ENCODE measurements at places on chromosomes 1 and 21.
A peak's percentile ranks its signal among the peaks of the same experiment; 100 is the strongest.

DNA sequence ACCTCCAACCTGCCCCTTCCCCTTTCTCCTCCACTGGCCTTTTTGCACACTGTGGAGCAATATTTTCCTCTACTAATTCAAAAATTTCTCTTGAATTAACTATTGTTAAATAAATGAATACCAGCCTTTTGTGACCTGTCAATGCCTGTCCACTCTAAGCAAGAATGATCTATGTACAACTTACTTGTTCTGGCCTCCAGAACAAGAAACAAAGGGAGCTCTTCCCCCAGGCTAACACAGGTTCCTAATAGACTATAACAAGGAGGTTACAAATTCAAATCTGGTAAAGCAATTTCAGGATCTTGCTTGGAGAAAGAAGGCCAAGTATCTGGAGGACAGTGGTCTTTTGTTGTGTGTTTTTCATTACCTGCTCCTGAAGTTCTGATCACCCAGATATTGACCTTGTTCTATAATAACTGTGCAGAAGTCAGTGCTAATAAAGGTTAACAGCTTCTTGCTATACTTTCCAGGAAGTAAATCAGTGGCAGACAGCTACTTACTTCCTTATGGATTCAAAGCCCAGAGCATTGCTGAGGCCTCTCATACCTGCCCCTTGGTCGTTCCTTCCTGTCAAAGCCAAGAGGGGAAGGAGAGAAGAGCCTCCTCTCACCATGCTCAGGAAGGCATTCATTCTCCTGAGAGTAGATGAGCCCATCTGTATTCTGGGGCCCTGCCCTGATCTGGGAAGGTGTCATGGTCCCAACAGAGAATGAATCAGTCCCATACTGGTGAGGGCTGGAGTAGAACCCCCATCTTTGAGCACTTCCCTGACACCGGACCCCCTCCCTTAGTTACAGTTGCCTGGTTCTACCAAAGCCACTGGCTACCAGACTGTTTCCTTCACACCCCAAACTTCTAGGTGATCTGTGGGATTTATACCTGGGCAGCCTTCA, 56.8 kb downstream of the DESI2 start:
- no peak for DNase-seq

GRCh38 chr1:121459235-121459634, 274.5 kb downstream of the SRGAP2C start:
- DNase-seq: no peak

DNA sequence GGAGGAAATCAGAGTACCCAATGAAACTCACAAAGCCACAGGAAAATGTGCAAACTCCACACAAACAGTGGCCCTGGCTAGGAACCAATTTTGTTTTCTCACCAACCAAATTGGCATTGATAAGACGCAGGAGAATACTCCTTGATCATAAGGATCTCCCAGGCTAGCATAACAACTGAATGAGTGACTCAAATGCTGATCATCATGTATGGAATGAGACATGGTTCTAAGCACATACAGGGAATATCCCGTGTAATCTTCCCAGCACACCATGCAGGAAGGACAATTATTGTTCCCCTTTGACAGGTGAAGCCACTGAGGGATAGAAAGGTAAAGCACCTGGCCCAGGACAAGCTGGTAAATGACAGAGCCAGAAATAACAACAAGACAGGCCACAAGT, 180.0 kb upstream of the DUSP10 start:
- DNase-seq: no peak

DNA sequence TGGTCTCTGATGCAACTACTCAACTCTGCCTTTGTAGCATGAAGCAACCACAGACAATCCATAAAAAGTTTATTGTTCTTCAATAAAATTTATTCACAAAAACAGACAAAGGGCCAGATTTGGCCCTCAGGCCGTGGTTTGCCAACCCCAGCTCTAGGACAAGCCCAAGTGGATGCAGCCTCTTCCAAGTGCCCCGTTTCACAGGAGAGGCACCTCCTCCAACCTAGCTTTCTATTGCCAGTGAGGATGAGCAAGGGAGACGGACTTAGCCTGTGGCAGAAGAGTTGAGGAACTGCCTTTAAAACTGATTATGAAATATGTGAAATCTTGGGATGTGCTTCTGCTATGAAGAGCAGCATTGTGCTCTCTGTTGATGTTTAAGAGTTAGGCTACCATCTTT, 105.4 kb downstream of the PSMG1 start:
- no peak for DNase-seq

DNA sequence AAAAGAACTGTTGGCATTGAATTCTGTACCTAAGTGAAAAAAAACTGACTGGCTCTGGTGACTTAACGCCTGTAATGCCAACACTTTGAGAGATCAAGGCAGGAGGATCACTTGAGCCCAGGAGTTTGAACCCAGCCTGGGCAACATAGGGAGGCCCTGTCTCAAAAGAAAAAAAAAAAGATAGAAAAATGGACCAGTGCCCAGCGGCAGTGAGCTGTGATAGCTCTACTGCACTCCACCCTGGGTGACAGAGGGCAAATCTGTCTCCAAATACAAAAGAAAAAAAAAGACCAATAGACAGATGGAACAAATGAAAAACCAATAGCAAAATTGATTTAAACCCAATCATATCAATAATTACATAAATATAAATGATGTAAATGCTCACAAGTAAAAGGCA, 674 bp upstream of the AKR7A3 start:
- no peak for DNase-seq

GRCh38 chr1:231612393-231613089, 14.0 kb upstream of the DISC1 start:
- DNase-seq: no peak

- no peak for DNase-seq
These were observed 4.9 kb downstream of the CAMK2N1 start for GRCh38 chr1:20480951-20481617.

DNA sequence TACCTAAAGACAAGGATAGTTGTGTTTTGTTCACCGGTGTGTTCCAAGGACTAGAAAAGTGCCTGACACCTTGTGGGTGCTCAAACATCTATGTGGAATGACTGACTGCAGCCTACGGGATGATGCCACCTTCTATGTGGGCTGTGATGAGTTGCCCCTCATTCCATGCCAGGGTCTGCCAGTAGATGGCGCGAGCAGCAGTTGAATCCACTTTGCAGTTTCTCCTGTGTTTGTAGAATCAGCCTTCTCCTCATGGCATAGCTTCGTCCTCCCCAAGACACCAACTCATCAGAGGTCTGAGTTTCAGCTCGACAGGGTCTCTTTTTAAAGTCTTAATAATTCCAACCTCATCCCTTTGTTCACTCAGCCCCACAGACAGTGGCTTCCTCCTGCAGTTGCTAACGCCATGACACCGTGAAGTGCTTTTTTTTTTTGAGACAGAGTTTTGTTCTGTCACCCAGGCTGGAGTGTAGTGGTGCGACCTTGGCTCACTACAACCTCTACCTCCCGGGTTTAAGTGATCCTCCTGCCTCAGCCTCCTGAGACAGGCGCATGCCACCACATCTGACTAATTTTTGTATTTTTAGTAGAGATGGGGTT, 133.7 kb downstream of the CAPN8 start:
- DNase-seq: peak; percentile 42

GRCh38 chr21:38675182-38675824, 130.4 kb upstream of the ETS2 start:
- DNase-seq: no peak

GRCh38 chr1:160640359-160641123, 6.3 kb downstream of the SLAMF1 start:
- DNase-seq: no peak

DNA sequence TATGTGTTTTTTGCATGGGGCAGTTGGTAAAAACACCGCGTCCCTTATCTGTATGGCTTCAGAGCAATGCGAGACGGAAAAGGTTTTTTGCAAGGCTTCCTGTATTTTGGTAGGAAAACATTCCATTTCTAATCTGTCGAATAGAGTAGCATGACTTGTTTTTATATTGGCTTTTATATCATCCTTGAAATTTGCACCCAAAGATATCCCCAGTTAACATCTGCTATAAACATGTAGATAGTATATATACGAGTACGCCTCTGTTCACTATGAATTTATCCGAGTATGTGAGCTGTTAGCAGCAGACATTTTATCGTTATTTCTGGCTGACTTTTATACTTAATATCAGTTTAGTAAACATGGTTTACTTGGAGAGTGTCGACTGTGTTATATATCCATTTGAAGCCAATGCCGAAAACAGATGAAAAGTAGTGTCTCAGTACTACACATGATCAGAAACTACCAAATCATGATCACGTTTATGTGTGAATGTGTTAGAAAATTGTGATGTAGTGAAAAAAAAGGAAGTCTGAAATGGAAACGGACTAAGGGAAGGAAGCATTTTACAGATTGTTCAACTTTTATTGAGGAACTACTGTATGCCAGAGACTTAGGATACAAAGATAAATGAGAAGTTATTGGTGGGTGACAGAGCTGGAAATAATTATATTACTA, 1.0 kb downstream of the LEPR start:
- no peak for DNase-seq

- no peak for DNase-seq
These were observed 45.4 kb upstream of the LRP8 start for GRCh38 chr1:53373246-53373645.

GRCh38 chr1:179586107-179586823, 5.4 kb upstream of the TDRD5 start:
- DNase-seq: peak; percentile 36

DNA sequence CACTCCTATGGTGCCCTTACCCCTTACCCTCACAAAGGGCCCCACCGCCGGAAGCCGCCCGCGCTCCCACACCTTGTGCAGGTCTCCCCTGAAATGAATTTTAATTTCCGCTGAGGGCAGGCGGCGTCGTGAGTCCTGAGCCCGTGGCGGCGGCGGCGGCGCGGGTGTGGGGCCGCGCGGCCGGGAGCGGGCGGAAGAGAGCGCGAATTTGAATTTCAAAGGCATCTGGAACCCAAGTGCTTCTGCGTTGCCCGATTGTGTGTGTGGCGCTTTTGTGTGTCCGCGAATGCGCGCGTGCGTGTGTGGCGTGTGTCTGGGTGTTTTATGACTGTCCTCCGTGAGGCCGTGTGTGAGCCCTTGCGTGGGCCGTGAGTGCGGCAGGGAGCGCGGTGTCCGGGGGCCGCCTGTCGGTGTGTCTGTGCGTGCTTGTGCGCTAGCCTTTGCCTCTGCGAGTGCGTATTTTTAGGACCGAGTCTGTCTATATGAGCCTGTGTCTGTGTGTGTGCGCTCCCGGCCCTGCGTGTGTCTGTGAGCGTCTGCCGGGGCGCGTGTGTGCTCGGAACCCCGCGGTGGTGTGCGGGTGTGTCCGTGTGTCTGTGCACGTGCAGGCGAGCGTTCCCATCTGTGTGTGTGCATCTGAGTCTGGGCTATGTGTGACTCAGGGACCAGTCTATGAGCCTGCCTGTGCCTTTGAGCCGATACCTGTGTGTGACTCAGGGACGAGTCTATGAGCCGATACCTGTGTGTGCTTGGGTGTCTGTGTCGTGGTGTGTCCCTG, 7.9 kb upstream of the ADGRB2 start:
- DNase-seq: no peak

DNA sequence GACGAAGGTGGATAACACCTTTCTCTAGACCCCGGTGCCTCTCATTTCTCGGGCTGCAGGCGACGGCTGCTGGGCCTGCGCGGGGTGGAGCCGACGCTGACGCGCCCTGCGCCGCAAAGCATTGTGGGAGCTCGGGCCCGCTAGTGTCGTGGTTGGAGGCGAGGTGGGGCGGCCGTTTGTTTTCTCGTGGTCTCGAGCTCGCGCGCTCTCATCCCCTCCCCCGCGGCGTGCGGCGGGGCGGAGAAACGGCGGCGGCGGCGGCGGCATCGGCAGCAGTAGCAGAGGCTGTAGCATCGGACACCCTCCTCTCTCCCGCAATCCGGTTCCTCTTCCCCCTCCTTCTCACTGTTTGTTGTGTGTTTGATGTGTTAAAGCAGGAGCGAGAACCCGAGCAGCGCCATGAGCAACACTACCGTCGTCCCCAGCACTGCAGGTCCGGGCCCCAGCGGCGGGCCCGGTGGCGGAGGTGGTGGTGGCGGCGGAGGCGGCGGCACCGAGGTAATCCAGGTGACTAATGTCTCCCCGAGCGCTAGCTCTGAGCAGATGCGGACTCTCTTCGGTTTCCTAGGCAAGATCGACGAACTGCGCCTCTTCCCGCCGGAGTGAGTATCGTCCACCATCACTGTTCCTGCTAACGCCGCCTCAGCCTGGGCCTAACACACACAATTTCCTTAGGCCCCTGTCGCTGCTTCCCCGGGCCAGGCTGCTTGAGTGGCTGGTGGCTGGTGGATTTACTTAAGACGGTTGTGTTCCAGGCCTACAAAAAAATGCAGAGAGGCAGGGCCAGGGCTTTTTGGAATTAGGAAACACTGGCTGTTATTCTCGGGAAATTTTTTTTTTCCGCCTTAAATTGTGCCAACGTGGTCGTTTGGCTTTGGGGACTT, at the start of gene SRSF11:
SRSF11 (plus strand) TSS at position 143 of the 884 bp plus-strand sequence; CDS start at position 400, 257 bp downstream.
- DNase-seq: peak; percentile 95

DNA sequence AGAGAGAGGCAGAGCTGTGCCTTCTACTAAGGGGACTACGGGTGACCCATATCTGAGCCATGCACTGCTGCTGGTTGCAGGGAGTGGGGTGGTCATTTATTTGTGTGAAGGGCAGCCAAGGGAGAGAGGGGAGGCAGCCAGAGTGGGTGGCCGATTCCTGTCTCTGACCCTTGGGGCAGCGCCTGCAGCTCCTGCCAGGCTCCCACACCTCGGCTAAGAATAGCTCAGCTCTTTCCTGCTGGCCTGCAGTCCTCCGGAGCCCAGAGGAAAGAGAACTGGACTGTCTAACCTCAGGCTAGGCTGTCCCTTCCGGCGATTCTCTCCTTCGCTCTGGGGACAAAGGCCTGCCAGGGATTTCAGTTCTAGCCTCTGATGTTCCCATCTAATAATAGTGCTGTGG, 11.6 kb upstream of the CD34 start:
- DNase-seq: no peak

DNA sequence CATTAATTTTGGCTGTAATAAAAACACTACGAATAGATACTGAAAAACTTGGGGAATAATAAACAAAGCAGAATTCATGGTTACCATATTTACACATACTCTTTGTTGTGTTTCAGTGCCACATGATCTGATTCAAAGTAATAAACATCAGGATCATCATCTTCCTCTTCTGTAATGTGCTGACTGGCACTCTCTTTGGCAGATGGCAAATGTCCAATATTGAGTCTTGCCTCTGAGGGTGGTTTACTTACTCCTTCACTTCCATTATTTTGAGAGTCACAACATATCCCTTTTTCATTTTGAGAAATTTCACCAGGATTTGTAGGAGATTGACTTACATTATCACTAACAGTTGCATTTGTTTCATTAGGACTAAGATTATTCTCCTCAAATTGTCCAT, 50.7 kb downstream of the ZZZ3 start:
- no peak for DNase-seq

GRCh38 chr1:201568859-201569294, 29.9 kb downstream of the NAV1 start:
- DNase-seq: no peak

GRCh38 chr1:14926818-14927575, 226.6 kb upstream of the TMEM51 start:
- DNase-seq: no peak

GRCh38 chr1:94271373-94271772, 34.0 kb upstream of the ARHGAP29 start:
- no peak for DNase-seq

- no peak for DNase-seq
These were observed 220.9 kb downstream of the FAF1 start for GRCh38 chr1:50739125-50739524.

GRCh38 chr1:116334015-116334547, 39.0 kb upstream of the ATP1A1 start:
- DNase-seq: no peak

GRCh38 chr1:85368073-85368770, 91.8 kb upstream of the BCL10 start:
- no peak for DNase-seq

Measured in AG08396 (cell line).